Chondrocyte (in vitro differentiated cells): ENCODE measurements at places on chromosomes 11 and 22. TPM values are rescaled to one million over a fixed set of nuclear protein-coding genes. Genes with fewer than 3 reads are reported as not detected.

Gene MDK
- 49.9 to 127 TPM (median 124 TPM) in 3 replicates for total RNA-seq

DNA sequence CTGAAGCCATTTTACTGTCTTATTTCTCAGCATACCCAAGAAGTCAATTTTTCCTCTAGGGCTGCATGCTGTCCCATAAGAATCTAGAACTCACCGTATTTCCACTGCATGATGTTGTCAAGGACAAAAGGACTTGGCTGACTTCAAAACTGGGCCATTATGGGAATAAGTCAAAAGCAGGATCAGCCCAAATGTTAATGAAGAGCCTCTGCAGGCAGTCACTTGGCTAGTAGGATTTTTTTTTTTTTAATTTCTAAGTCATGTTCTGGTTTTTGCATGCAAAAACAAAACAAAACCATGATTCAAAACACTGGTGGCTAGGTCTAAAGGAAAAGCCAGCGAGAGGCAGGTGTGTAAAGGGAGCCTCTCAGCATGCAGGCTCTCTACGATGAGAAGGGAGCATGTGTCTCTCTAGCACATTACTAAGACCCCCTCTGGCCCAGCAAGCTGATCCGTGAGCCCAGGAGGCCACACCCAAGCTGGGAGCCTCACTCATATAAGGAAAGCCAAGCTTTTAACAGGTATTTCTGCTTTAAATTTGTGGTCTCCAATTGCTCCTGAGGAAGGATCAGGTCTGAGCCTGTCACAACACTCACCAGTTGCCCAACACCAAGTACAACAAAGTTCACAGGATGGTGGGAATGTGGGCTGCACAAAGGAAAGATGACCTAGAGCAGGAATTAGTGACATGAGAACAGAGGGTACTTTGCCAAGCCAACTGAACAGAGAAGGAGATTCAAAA, 21.4 kb upstream of the STK33 start:
- H3K36me3 ChIP-seq: peaks cover 17% of the 10 kb centered on the region
- no peaks in the 10 kb centered on the region for H3K27me3 ChIP-seq
- no peak for DNase-seq
- no peak overlapping the region for H3K27ac ChIP-seq

Gene ROBO3
- total RNA-seq: 4.9 to 12.0 TPM (median 10.9 TPM) in 3 replicates

DNA sequence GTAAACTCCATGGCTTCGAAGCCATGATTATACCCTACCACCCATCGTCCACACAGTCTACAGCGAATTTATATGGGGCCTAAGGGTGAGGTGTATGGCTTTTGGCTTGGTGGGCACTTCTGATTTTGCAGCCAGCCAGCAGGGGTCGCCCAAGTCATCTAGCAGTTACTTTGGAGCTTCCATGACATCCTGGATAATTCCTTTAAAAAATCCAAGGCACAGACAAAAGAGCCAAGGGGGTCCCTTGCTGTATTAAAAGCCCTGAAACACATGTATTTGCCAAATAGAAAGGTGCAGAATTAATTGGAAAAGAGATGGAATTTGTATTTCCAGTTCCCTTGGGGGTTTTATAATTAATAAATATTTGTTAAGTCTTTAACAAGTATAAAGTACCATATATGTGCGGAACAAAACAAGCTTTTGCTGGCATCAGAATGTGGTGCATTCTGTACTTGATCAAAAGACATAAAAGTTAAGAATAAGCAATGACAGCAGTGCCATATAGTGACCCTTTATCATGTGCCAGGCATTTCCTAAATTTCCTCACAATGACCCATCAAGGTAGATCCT, 132.8 kb upstream of the PITPNB start:
- H3K4me3 ChIP-seq: no peak overlapping the region
- H3K36me3 ChIP-seq: no peaks in the 10 kb centered on the region
- DNase-seq: no peak
- peaks cover 17% of the 10 kb centered on the region for H3K4me1 ChIP-seq
- no peaks in the 10 kb centered on the region for H3K27me3 ChIP-seq
- H3K27ac ChIP-seq: no peak overlapping the region

DNA sequence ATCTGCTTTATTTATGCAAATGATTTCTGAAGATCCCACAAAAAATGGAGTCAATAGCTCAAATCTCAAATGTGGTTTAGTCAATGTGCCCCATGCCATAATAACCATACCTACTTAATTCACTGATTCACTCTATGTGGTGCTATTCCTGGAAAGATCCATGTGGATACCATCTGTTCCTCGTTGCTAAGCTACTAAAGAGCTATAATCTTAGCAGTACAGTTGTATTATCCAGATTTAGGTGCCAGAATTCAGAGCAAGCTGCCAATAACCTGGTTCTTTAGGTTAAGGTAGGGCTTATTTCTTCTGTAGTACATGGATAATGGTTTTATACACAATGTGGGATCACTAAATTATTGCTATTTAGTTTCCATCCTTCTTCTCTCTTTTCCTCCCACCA, 974.7 kb upstream of the CCDC90B start:
- H3K4me1 ChIP-seq: no peaks in the 10 kb centered on the region
- no peak overlapping the region for H3K27ac ChIP-seq
- H3K27me3 ChIP-seq: peaks cover 3% of the 10 kb centered on the region
- no peak overlapping the region for H3K4me3 ChIP-seq

- no peaks in the 10 kb centered on the region for H3K27me3 ChIP-seq
- no peak overlapping the region for H3K27ac ChIP-seq
- no peaks in the 10 kb centered on the region for H3K36me3 ChIP-seq
- peaks cover 48% of the 10 kb centered on the region for H3K4me1 ChIP-seq
- no peak overlapping the region for H3K4me3 ChIP-seq
These were observed 50.6 kb downstream of the C11orf58 start for GRCh38 chr11:16789063-16789420.

Gene GGTLC2
- total RNA-seq: 1.4 to 1.5 TPM in 2 of 3 replicates, not detected in the other

Gene FREY1
- 0.49 to 1.4 TPM (median 0.80 TPM) in 3 replicates for total RNA-seq

Gene ALX4
- 0.08 to 0.22 TPM in 2 of 3 replicates, not detected in the other for total RNA-seq

GRCh38 chr11:33542921-33543320, 157.7 kb downstream of the C11orf91 start:
- no peak overlapping the region for H3K4me3 ChIP-seq
- H3K36me3 ChIP-seq: no peaks in the 10 kb centered on the region
- DNase-seq: no peak
- peaks cover 17% of the 10 kb centered on the region for H3K4me1 ChIP-seq
- H3K27me3 ChIP-seq: no peaks in the 10 kb centered on the region

DNA sequence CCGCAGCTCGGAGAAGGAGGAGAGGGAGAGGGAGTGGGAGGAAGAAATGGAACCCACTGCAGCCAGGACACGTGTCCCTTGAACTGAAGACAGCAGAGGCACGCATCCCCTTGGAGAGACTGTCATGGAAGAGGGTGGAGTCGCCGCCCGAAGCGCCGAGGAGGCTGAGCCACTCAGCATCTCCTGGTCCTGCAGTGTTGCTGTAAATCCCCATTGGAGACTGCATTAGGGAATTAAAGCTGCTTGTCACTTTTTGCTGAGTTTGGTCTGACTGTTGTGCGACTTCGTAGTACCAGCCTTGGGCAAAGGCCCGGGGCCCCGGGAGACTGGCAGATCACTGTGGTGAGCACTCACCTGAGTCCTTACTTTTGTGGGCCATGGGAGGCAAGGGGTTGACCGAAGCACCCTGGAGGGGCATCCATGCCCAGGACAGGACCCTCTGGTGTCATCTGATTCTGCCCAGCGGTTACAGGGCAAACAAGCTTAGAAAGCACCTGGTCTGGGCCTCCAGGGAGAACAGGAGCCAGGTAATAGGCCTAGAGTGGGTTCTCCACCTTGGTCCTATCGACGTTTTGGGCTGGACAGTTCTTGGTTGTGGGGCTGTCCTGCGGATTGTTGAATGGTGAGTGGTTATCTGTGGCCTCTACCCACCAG, 797 bp downstream of the VPREB1 start:
- no peaks in the 10 kb centered on the region for H3K4me1 ChIP-seq
- no peak for DNase-seq
- no peaks in the 10 kb centered on the region for H3K36me3 ChIP-seq
- no peak overlapping the region for H3K4me3 ChIP-seq
- peaks cover 67% of the 10 kb centered on the region for H3K27me3 ChIP-seq

Gene OR51E2
- 0.97 to 3.2 TPM (median 3.1 TPM) in 3 replicates for total RNA-seq

Gene MPPED2
- not detected in 3 replicates for total RNA-seq

GRCh38 chr11:128399251-128400121, 187.9 kb downstream of the ETS1 start:
- H3K4me1 ChIP-seq: peaks cover 30% of the 10 kb centered on the region
- H3K27me3 ChIP-seq: no peaks in the 10 kb centered on the region
- H3K36me3 ChIP-seq: no peaks in the 10 kb centered on the region
- H3K4me3 ChIP-seq: no peak overlapping the region

GRCh38 chr11:69442012-69442806, 39.3 kb upstream of the LINC01488 start:
- peak; percentile 37 for DNase-seq
- H3K4me1 ChIP-seq: peaks cover 28% of the 10 kb centered on the region
- peak overlapping the region; percentile 57 for H3K27ac ChIP-seq
- H3K4me3 ChIP-seq: no peak overlapping the region

- no peaks in the 10 kb centered on the region for H3K36me3 ChIP-seq
- no peak for DNase-seq
- peak overlapping the region; percentile 35 for H3K4me3 ChIP-seq
- no peaks in the 10 kb centered on the region for H3K27me3 ChIP-seq
- peak overlapping the region; percentile 91 for H3K27ac ChIP-seq
These were observed 83.1 kb downstream of the MN1 start for GRCh38 chr22:27718186-27719035.

DNA sequence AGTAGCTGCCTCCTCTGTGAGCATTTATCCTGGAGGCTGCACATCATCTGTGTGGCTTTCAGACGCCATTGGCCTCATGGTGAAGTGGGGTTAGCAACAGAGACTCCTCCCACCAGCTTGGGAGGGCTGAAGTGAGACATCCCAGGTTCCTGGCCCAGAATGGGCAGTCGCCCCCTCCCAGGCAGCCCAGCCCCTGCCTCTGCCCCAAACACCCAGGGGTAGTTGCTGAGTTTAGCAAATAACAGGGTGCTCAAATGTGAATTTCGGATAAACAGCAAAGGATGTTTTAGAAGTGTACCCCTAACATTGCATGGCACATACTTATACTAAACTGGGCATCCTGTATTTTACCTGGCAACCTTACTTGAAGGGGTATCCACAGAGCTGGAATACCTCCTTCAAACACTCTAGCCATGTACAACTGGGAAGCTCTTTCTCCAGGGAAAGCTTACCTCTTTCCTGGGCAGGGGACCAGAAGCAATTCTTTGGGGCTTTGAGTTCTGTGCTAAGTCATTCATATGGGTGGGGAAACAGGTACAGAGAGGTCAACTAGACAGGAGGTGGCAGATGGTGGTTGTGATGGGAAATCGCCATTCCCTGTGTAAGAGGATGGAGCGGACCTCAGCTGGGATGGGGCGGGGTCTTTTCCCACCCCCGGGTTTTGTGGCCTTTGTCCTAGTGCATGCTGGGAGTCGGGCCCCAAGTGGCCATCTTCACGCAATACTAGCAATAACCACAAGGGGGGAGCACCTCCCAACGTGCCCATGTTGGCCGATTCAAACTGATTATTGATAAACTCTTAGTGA, 19.3 kb downstream of the MTFP1 start:
- H3K4me3 ChIP-seq: no peak overlapping the region
- H3K27ac ChIP-seq: peak overlapping the region; percentile 51
- H3K36me3 ChIP-seq: no peaks in the 10 kb centered on the region
- H3K27me3 ChIP-seq: peaks cover 5% of the 10 kb centered on the region

Gene PRRG4
- total RNA-seq: not detected in 3 replicates

Gene CYP2D6
- total RNA-seq: 0.75 to 1.7 TPM (median 0.95 TPM) in 3 replicates

Gene SCGB2A2
- not detected in 3 replicates for total RNA-seq

- no peak overlapping the region for H3K4me3 ChIP-seq
- DNase-seq: no peak
- no peaks in the 10 kb centered on the region for H3K4me1 ChIP-seq
- no peaks in the 10 kb centered on the region for H3K36me3 ChIP-seq
- no peaks in the 10 kb centered on the region for H3K27me3 ChIP-seq
These were observed 170.0 kb downstream of the LRRC4C start for GRCh38 chr11:41289408-41289807.

DNA sequence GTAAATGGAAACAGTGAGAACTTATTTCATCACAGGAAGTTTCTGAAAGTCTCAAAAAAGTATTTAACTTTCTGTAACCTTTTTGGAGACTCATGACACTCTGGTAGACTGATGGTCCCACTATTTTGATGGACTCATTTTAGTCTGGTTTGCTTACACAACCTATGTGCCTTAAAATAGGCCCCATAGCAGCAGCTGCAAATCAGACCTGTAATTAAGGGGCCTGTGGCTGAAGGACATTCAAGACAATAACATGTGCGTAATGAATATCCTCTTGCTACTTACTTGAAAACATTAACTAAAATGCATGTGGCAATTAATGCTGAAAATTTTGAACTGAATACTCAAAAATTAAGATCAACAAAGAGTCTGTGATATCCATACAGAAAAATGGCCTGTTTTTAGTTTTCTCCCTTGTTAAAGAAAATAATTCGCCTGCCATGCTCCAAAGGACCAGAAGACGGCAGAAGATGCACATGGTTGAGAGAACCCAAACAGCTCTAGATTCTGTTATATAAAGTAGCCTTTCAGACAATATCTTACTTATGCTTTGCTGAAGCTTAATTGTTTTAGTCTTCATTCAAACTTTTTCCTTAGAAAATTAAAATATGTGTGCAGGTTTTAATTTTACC, 568.5 kb downstream of the KCNA4 start:
- no peak for DNase-seq
- no peaks in the 10 kb centered on the region for H3K27me3 ChIP-seq
- peaks cover 27% of the 10 kb centered on the region for H3K4me1 ChIP-seq

DNA sequence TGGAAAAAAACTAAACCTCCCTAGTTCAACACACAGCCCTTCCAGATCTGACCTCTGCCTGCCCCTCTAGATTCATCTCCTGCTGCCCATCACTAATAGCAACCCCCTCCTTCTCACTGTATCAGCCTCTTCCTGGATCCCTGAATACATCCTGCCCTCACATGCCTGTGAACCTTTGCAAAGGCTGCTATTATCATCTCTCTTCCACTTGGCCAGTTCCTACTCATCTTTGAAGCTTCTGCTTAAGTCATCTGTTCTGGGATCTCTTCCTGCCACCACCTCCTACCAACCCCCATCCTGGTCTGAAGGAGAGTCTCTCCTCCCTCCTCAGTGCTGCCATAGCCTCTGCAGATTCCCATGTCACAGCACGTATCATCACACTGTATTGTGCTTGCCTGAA, 38.0 kb upstream of the AMOTL1 start:
- no peak overlapping the region for H3K27ac ChIP-seq
- H3K36me3 ChIP-seq: no peaks in the 10 kb centered on the region
- DNase-seq: no peak
- H3K4me1 ChIP-seq: peaks cover 14% of the 10 kb centered on the region

GRCh38 chr11:19259487-19260345, 19.0 kb upstream of the E2F8 start:
- H3K27me3 ChIP-seq: peaks cover 17% of the 10 kb centered on the region
- H3K4me3 ChIP-seq: no peak overlapping the region
- H3K4me1 ChIP-seq: no peaks in the 10 kb centered on the region
- H3K36me3 ChIP-seq: peaks cover 3% of the 10 kb centered on the region
